ENCODE measurements at places on chromosomes 12 and 14. TPM values are rescaled to one million over a fixed set of nuclear protein-coding genes. Genes with fewer than 3 reads are reported as not detected.

Gene HOXC12
- not detected for total RNA-seq

Gene MYO1H
- total RNA-seq = 0.64 TPM

Gene DDX47
- 59.6 TPM for total RNA-seq

Gene ACOT2
- total RNA-seq = 40.2 TPM

Gene AMDHD1
- total RNA-seq = 1.4 TPM

Gene TSPAN9
- 81.2 TPM for total RNA-seq

Gene NELL2
- 1.6 TPM for total RNA-seq

Gene ATF7IP
- total RNA-seq = 64.0 TPM

Gene SPRYD3
- 50.4 TPM for total RNA-seq

Gene SOCS2
- total RNA-seq = 23.8 TPM

Gene EXOC3L4
- 4.2 TPM for total RNA-seq

Gene SELPLG
- 31.9 TPM for total RNA-seq

Gene PRB2
- total RNA-seq = not detected

Gene TAS2R14
- total RNA-seq = 2.5 TPM

Gene TSHR
- not detected for total RNA-seq

Gene SERPINA6
- not detected for total RNA-seq

Gene RPL10L
- not detected for total RNA-seq

Gene PRIM1
- 9.3 TPM for total RNA-seq

Gene PMEL
- total RNA-seq = 4.9 TPM

Gene TAS2R10
- not detected for total RNA-seq

Gene ENDOU
- total RNA-seq = 0.32 TPM

Gene AQP5
- 14.3 TPM for total RNA-seq

Gene GRIN2B
- total RNA-seq = 1.1 TPM

Gene CYP46A1
- 1.3 TPM for total RNA-seq

Gene OTOGL
- 0.09 TPM for total RNA-seq

Gene DTX1
- total RNA-seq = 5.1 TPM

Gene SMIM41
- total RNA-seq = 6.1 TPM

Gene LRCOL1
- total RNA-seq = 1.8 TPM

Gene KITLG
- total RNA-seq = 68.1 TPM

Gene KRT75
- not detected for total RNA-seq

Gene UBE3B
- 39.1 TPM for total RNA-seq

Gene PROX2
- total RNA-seq = not detected

Gene SLC17A8
- total RNA-seq = 0.14 TPM

Gene AQP2
- not detected for total RNA-seq

Gene ADCY4
- 54.5 TPM for total RNA-seq

Gene SLC10A1
- not detected for total RNA-seq

Gene NOVA1
- 1.6 TPM for total RNA-seq

Gene SYNE3
- 19.3 TPM for total RNA-seq

Gene IRAK3
- 44.6 TPM for total RNA-seq

Gene NXPH4
- not detected for total RNA-seq

Gene PPP1R3E
- 14.6 TPM for total RNA-seq

Gene PRH2
- total RNA-seq = not detected

Gene TAS2R42
- not detected for total RNA-seq

Gene BBOF1
- total RNA-seq = 2.8 TPM

Gene MIPOL1
- 10.0 TPM for total RNA-seq

Gene CCDC196
- total RNA-seq = not detected

Gene RDH5
- 6.0 TPM for total RNA-seq

Gene EID3
- total RNA-seq = 4.4 TPM

Gene KLRC2
- total RNA-seq = 2.8 TPM

Gene STXBP6
- 27.4 TPM for total RNA-seq

Gene PTCSC3
- 2.8 TPM for total RNA-seq

Gene TAS2R43
- total RNA-seq = not detected

Gene INHBC
- not detected for total RNA-seq

Gene HOXC9
- 0.61 TPM for total RNA-seq
